Cortex of kidney (tissue), 1 donor: ENCODE measurements at places on chromosomes 7 and 10.

DNA sequence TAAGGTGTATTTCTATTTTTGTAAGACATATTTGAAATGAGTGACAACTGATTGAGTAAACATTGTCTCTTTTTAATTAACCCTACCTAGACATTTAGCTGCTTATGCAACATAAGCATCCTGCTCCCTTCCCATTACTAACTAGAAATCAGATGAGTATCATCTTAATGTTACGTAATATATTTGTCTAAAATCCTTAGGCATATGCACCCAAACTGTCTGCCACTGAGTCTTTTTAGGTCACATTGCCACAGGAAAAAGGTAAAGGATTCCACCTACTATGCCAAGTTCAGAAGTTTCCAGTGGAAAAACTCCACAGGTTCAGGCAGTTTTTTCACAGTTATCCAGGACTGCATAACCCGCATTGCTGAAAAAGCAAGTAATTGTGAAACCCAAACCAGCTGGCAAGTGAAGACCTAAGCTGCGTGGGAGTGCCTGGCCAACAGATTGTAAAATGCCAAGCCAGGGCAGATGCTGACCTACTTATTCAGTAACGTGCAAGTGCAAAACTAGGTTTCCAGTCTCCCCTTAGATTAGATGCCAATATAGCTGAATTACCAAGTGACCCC lies 983.7 kb downstream of the GATA3 start:
- DNase-seq = no peak

- no peak for DNase-seq
Observed at GRCh38 chr10:102712089-102712488, 2.1 kb downstream of the ARL3 start.

- no peak for DNase-seq
Observed at GRCh38 chr7:134364619-134365037, 47.9 kb upstream of the SLC35B4 start.

DNA sequence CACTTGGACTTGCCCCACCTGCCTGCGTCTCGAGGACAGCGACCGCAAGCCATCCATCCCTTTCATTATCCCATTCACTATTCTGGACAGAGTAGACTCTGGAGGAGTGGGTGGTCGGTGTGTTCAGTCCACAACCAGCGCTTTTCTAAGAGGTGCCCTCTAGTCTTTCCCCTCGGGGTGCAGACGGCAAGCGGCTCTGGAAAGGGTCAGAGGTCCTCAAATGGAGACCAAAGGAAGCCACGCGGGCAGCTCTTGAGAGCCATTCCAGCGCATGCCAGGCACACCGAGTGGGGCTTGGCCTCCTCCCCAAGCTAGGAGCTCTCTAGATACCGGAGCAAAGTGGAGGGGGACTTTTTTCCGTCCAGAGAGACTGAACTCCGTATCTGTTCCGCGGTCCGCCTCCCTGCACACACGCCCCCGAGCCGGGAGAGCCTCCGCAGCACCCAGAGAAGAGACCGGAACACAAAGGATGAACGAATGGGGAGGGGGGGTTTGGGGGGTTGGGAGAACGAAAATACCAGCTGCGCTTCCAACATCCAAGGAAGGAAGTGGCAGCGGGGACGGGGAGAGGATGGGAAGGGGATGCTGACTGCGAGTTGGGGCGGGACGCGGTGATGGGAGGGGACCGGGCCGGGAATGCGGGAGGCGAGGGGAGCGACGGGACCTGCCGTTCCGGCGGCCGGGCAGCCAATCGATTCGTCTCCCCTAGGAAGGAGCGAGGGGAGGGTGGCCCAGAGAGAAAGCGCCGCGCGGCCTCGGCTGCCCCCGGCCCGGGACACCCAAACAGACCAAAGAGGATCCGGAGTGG lies 515 bp downstream of the GSDME start:
- no peak for DNase-seq

- no peak for DNase-seq
Observed at GRCh38 chr10:71693377-71693776, 26.2 kb downstream of the C10orf105 start.

GRCh38 chr10:77622889-77623291 lies 14.7 kb downstream of the KCNMA1 start:
- DNase-seq = no peak

DNA sequence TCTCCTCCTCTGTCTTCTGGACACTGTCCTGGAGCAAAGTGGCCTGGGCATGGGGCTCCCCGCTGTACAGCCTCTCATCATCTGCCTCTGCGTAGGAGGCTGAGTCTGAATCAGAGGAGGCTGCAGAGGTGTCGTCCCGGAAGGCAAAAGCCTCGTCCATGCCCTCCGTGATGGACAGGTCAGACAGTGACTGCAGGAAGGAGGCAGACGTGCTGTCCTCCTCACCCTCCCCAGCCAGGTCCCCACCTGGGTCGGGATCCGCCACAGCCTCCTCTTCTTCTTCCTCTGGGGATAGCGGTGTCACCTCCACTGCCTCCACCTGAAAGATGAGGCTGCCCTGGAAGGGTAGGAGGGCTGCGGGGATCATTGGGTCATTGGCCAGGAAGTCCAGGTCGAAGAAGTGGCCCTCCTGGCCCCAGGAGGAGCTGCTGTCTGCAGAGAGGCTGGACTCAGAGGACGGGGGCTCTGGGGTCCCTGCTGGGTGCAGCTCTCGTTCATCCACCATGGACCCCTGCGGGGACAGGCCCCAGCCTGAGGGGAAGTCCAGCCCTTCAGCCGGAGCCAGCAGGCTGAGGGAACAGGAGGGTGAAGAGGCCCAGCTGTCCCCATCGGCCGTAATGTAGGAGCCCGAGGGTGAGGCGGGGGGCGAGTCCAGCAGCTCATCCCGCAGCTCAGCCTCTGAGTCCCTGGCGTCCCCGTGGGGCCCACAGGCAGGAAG lies 3.7 kb downstream of the NACAD start:
- DNase-seq = no peak

DNA sequence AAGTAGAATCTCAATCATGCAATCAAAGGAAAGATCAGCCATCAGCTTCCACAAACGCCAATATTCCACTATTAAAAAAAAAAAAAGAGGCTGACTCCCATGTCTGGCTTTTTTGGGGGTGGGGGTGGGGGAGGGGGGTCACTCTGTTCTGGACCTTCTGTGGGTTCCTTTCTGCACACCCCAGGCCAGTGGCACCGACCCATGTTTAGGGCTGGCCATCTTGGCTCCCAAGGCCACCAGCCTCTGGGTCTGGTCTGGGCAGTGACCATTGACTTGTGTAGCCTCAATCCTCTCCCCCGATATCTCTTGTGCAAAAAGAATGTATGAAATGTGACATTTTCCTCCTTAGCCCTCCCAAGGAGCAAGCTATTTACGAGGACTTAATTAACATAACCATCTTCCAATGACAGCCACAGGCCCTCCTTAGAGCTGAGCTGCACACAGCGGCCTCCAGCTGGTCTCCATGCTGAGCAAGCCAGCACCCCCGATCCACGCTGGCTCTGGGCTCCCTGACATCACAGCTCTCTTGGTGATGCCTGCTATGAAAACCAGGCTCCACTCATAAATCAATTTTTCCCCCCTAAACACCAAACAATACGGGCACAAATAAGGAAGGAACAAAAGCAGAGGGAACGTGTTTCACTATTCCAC lies 100.1 kb downstream of the ZRANB1 start:
- DNase-seq = no peak

- DNase-seq = no peak
Observed at GRCh38 chr7:20146451-20146850, 70.7 kb downstream of the MACC1 start.

DNA sequence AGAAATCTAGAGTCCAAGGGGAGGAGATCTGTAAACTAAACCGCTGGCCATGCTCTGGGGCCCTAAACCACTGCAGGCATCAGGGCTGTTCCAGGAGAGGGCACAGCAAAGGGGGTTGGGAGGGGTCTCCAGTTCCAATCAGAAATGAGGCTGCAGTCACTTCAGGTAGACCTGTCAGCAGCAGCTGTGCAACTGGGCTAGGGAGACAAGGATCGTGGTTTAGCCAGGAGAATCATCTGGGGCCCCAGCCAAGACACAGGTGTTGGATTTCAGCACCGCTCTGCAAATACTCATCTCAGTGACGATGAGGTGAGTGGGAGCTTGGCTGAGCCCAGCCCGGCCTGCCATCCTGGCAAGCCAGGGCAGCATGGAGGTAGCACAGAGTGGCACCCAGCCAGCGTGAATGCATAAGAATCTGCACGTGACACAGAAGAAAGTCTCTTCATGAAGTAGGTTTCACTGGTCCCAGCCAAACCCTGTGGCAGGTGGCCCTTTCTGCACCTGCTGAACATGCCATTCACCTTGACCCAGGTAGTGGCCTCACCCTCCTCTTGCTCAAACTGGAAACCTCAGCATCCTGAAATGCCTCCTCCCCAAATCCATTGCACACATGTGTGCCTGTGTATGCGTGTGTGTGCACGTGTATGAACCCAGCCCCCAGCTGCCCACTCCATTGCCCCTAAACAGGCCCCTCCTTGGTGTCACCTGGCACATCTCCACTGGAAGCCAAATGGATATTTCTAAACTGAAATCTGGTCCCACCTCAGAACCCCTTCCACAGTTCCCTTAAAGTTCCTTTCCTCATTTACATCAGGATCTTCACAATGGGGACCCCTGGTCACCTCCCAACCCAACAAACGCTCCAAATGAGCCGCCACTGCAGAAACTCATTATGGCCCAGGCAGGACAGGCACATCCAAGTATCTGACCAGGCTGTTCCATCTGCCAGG lies 9.6 kb downstream of the GPRIN2 start:
- no peak for DNase-seq

DNA sequence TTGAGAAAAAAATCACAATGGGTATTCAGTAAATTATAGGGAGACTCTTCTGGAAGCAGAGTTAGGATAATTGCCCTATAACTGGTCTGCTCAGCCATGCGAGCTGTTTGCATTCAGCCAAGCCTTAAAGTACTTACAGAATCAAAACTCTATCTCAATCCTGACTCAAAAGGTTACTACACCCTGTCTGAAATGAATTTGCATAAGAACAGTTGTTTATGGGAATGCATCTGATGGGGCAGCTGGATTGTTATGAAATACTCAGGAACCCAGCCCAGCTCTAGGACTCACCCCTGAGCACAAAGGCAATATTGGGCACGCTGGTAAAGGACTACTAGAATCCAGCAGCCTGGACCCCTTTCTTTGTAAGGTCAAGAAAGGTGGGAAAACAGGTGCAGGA lies 38.8 kb downstream of the AKR1B15 start:
- no peak for DNase-seq

DNA sequence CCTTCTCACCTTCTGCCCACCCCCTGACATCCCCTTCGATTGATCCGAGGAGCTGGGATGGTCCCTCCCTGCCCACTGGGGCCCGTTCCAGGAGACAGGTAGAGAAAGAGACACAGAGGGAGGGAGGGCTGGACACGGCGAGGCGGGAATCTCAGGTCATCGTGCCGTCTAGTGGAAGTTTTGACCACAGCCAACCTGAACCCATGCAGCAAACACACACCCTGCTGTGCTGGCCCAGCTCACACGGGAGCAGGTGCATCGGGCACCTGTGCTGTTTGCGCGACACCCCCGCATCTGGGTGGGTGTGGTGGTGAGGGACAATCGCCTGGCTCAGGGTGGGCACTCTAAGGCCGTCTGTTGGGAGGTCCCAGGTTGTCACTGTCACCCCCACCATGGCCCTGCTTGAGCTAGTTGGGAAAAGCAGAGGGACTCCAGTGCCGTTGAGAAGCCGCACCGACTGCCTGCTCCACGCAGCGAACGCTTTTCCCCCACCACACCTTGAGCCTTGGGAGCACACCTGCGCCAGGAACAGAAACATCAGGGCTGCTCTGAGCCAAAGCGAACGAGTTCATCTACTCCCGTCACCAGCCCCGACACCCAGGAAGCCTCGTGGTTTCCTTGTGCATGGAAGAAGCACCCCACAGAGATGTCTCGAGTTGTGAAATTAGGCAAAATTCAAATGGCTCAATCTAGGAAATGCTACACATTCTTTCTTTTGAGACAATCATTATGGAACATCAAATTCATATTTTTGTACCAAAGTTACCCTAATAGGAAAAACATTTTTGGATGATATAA lies 285.8 kb downstream of the DNAJB6 start:
- no peak for DNase-seq

DNA sequence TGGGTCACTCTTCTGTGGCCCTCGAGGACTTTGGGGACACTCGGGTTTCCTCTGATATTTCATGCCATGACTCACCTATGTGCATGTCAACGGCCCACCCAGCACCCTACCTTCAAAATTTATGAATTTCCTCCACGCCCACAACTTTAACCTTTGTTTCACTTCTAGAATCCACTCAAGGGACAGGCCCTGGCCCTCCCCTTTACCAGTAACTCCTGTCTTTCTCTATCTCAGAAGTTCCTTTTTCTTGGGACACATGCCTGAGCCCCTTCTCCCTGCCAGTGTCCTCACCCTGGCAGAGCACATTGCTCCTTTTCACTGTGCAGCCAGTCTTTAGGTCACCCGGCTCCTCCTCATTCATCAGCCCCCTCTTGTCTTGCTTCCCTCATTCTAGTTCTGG lies 282.5 kb upstream of the KLF6 start:
- no peak for DNase-seq

DNA sequence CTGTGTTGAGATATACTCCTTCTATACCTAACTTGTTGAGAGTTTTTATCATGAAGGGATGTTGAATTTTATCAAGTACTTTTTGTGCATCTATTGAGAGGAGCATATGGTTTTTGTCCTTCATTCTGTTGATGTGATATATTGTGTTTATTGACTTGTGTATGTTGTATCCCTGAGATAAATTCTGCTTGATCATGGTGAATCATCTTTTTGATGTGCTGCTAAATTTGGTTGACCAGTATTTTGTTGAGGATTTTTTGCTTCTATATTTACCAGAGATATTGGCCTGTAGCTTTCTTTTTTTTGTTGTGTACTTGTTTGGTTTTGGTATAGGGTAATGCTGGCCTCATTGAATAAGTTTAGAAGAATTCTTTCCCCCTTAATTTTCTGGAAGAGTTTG lies 32.4 kb downstream of the NEURL1 start:
- no peak for DNase-seq

DNA sequence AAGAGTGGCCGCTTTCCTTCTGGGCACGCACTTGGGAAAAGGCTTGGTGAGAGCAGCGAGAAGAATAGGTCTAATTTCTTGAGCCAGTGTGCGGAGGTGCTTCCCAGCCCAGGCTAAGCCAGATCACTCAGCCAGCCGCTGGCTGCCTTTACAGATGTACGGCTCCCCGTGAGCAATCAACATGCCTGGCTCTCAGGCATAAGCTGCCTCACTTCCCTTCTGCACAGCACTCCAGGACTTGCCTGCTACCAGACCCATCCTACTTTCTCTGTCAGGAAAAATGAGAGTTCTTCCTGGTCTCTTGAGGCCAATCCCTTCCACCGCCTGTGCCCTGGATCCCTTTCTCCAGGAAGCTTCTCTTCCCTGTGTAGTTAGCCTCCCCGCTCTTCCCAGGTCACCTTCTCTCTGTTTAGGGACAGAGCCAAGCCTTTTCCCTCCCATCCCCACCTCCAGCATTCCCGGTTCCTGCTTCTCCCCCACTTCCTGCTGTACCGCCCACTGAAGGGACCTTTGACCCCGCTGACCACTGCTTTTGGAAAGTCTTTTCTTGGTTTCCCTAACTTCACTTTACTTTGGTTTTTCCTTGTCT lies 1.1 kb upstream of the ACTR3C start:
- no peak for DNase-seq

- DNase-seq = no peak
Observed at GRCh38 chr7:2670720-2671391, 17.1 kb upstream of the AMZ1 start.
